Endothelial cell of umbilical vein (primary cell): ENCODE measurements at places on chromosomes 1 and 21.
A peak's percentile ranks its signal among the peaks of the same experiment; 100 is the strongest.

- DNase-seq, result peak; percentile 62
These were observed 15.7 kb upstream of the RCAN1 start for GRCh38 chr21:34630536-34631143.

GRCh38 chr1:19495799-19496526, 10.6 kb upstream of the CAPZB start:
- no peak for DNase-seq

GRCh38 chr1:6022193-6022592, 23.5 kb upstream of the KCNAB2 start:
- DNase-seq, result no peak

- no peak for DNase-seq
These were observed 138.6 kb downstream of the RERE start for GRCh38 chr1:8678673-8679394.
